ENCODE measurements at places on chromosomes 5 and 9.

DNA sequence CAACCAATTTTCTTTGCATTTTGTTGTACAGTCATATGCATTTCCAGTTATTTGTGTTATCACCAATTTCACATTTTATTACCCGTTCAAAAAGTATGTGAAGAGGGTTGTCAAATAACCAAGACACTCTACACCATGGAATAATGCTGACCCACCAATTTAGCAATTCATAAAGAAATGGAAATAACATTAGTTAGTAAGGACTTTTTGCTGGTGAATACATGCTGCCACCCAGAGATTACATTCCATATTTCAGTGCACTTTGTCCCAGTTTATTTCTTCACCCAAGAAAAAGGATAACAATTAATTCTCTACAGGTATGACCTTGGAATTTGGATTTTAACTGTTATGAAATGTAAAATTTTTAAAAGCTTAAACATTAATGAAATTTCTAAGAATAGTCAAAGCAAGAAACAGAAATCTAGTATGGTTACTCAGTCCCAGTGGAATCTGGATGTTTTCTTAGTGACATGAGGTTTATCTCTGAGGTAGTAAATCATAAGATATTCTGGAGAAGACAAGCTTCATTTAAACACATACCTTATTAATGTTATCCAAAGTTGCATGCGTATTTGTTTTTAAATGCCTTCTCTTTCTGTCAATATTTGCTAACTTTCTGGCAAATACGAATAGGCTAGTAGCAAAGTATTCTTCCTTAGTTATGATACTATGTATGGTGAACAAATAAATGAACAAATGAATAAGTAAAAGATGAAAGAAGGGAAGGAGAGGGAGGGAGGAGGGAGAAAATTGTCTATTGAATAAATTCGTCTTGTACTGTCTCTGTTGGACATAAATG is 100.6 kb downstream of the CETN3 start:
- DNase-seq: no peak

DNA sequence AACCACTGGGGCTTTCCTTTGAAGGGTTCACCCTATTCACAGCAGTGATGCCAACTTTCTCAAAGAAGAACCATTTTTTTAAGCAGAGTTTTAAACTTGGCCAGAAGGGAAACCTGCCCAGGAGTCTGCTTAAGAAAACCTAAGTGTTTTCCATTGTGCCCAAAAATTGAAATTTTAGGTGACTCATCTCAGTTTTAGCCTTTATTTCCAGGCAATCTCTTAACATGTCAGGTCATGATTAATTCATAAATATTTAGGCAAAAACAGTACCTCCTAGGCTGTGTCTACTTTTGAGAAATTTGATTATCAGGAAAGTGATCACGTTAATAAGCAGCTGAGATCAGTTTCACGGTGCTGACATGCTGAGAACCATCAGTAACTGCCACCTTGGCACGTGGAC is 61.9 kb downstream of the TLE1 start:
- DNase-seq: no peak

GRCh38 chr5:139075066-139076050 is 122.8 kb downstream of the SIL1 start:
- DNase-seq: no peak

- DNase-seq: no peak
These were observed 49.0 kb upstream of the RAPGEF6 start for GRCh38 chr5:131684051-131684450.

- DNase-seq: peak; percentile 46
These were observed 958 bp upstream of the HSPA5 start for GRCh38 chr9:125241863-125242739.

- no peak for DNase-seq
These were observed 270.0 kb upstream of the TLE4 start for GRCh38 chr9:79301551-79302391.

DNA sequence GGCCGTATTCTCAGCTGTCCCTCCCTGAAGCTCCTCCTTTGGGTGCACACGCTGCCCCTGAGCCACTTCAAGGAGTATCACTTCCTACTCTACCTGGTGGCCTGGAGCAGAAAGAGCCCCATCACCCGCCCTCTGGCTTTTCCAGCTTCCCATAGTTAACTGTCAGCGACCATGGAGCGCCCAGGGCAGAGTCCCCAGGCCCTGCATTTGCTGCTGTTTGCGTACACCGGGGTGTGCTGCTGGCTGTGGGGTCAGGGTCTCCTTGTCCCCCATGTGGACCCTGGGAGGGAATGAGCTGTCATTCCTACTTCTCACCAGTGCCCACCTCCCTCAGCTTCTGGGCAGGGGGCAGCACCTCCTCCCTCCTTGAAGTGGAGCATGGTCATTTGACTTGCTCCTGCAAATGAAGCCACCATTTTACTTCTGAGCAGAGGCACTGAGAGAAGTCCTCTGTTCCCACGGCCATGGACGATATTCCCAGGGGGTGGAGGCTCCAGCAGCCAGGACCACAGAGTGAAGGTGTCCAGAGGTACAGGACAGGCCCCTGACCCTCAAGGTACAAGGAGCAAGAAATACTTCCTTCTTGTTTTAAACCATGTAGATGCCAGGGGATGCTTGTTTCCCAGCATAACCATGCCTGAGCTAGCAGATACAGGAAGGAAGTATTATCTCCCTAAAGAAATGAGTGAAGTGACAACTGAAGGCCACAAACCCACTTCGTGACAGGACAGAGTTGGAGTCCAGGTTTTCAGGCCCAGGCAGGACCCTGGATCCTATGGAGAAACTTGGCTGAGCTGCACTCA is 40.6 kb upstream of the COL5A1 start:
- no peak for DNase-seq
